Cardiac fibroblast (primary cell): ENCODE measurements at places on chromosomes 16 and 17.
A peak's percentile ranks its signal among the peaks of the same experiment; 100 is the strongest.

- no peak for DNase-seq
Measured at GRCh38 chr17:38657824-38658740, 16.7 kb downstream of the EPOP start.

DNA sequence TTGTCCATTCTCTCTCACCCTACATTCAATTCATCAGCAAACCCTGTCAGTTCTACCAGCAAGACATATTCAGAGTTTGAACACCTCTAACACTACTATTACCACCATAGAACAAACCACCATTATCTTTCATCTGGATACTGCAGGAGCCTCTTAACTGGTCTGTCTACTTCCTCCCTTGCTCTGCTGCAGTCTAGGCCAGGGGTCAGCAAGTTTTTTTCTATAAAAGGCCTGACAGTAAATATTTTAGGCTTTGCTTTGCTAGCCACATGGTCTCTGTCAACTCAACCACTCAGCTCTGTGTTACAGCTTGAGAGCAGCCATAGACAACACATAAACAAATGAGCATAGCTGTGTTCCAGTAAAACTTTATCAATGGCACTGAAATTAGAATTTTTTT is 13.8 kb downstream of the KCTD19 start:
- DNase-seq, result peak; percentile 40

- DNase-seq, result peak; percentile 94
Measured at GRCh38 chr16:54446639-54447038, 160.1 kb upstream of the IRX3 start.

DNA sequence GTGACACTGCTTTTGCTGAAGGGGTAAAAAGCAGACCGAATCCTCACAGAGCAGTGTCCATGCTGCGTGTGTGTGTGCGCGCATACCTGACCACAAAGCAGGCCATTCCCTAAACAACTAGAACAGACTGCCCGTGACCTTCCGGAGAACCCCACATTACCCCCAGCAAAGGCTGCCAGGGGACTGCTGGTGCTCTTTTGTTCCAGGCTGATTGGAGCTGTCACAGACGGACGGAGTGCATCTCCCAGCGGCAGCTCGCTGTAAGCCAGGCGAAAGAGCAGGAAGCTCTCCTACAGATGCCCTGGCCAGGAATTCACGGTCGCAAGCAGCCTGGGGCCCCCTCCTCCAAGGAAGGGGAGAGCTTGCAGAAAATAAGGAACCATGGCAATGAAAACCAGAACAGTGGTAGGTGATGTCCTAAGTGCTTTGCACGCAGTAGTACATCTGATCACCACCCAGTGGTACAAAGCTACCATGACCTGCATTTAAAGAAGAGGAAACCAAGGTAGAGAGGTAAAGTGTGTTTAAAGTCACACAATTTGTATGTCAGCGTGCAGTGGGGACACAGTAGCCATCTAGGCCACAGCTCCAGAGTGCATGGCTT is 153.4 kb upstream of the DYNLRB2 start:
- DNase-seq, result no peak

GRCh38 chr16:66121466-66121865 is 245.0 kb upstream of the CDH5 start:
- no peak for DNase-seq

DNA sequence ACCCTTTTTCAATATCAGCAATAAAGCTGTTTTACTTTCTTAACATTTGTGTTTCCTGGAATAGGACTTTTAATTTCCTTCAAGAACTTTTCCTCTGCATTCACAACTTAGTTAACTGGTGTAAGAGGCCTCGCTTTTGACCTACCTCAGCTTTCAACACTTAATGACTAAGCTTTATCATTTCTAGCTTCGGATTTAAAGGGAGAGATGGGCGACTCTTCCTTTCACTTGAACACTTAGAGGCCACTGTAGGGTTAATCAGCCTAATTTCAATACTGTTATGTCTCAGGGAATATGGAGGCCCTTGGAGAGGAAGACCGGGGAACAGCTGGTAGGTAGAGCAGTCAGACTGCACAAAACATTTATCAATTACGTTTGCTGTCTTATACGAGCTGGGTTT is 4.7 kb downstream of the SYNRG start:
- DNase-seq, result no peak

- no peak for DNase-seq
Measured at GRCh38 chr16:56918467-56919012, 13.4 kb upstream of the HERPUD1 start.

GRCh38 chr17:10117581-10118001 is 80.8 kb downstream of the GAS7 start:
- DNase-seq, result no peak

DNA sequence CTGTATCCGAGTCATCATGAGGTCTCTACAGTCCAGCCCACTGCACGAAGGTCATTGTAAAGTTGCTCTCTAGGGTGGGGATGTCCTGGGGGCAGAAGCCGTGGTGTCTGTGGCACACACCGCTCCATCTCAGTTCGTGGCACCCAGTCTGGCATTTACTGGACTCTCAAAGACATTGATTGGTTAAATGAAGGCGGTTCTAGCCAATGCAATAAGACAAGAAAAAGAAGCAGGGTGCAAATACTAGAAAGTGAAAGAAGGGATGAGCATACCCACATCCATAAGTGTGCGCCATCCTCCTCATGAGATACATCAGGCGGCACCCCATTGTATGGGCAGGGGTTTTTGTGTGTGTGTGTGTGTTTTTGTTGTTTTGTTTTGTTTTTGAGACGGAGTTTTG is 10.7 kb upstream of the ATP2A3 start:
- no peak for DNase-seq
